ENCODE measurements at places on chromosomes 7 and 10.

GRCh38 chr10:99369126-99369525, 40.0 kb downstream of the CNNM1 start:
- DNase-seq: no peak

DNA sequence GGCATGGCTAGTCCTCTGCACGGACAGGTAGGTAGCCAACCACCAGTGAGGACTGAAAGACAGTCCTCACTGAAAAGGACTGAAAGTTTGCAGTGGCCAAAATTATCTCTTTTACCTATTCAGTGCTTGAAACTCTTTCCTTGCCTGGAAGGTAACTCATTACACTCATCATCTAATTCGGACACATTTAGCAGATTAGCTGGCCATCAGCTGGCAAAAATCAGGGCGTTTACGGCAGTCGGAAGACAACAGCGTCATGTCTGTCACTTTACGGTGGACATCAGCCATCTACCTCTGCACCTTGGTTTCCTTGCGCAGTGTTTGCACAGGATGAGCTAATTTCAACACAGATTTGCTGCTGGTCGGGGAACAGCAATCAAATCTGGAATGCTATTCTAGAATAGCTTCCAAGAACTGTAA, 740 bp downstream of the ANXA7 start:
- DNase-seq: peak; percentile 31

- DNase-seq: no peak
These were observed 33.2 kb upstream of the GIMAP8 start for GRCh38 chr7:150417239-150417638.

GRCh38 chr10:103062854-103063590, 130.1 kb downstream of the NT5C2 start:
- DNase-seq: peak; percentile 30

- no peak for DNase-seq
These were observed 38.8 kb downstream of the GSDME start for GRCh38 chr7:24718431-24718831.

DNA sequence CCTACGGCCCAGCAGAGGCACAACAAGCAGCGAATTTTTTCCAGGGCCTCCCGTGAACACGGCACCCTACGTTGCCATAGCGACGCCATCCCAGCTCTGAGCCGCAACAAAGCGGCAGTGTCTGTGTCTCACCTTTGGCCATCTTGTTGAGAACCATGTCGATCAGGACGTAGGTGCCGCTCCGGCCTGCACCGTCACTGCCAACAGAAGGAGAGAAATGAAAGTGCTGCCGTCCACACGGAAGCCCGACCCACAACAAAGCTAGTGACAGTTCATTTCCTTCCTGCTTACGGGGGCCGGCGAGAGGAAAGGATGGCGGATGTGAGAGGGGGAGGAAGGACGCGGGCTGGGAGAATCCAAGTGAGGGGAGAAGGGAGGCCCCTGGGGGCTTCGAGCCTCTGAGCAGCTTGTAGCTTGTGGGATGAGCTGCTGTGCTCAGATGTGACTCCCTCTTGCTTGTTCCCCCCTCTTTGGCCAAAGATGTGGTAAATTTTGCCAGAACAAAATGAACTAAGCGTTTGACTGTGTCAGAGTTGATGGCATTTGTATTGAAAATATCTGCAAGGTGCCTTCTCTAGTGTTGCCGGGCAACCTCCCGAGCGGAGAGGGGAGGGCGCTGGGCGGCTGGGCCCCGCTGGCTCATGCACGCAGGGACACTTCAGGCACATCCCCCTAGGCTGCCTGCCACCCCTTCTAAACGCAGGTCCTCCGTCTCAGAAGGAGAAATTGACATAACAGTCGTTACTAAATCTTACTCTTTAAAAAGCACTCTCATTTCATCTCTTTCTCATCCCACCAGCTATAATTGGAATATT, 232.2 kb downstream of the DNAJB6 start:
- peak; percentile 41 for DNase-seq

GRCh38 chr10:124106241-124106879, 13.0 kb upstream of the CHST15 start:
- DNase-seq: no peak

DNA sequence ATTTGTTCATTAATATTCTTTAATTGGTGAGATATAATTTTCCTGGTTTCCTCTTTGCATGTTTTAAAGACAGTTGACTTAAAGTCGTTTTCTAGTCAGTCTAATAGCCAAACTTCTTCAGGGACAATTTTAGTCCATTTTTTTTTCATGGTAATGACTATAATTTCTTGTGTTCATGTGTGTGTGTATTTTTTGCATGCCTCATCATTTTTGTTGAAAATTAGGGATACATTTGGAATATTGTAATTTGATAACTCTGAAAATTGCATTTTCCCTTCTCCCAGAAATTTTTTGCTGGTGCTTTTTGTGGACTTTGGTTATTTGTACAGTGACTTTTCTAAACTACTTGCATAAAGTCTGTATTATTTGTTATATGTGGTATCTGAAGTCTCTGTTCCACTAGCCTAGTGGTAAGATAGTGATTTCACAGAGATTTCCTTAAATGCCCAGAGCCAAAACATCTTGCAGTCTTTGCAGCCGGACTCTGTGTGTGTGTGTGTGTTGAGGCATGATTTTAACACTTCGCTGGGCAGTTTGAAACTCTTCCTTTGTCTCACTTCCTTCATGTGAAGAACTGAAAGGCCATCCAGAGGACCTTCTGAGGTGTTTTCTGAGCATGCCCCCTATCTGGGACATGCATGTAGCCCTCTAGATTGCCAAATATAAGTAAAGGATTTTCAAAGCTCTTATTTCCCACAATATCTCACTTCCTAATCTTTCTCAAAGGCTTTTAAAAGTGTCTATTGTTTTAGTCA, 40.9 kb upstream of the ZNF365 start:
- DNase-seq: no peak

DNA sequence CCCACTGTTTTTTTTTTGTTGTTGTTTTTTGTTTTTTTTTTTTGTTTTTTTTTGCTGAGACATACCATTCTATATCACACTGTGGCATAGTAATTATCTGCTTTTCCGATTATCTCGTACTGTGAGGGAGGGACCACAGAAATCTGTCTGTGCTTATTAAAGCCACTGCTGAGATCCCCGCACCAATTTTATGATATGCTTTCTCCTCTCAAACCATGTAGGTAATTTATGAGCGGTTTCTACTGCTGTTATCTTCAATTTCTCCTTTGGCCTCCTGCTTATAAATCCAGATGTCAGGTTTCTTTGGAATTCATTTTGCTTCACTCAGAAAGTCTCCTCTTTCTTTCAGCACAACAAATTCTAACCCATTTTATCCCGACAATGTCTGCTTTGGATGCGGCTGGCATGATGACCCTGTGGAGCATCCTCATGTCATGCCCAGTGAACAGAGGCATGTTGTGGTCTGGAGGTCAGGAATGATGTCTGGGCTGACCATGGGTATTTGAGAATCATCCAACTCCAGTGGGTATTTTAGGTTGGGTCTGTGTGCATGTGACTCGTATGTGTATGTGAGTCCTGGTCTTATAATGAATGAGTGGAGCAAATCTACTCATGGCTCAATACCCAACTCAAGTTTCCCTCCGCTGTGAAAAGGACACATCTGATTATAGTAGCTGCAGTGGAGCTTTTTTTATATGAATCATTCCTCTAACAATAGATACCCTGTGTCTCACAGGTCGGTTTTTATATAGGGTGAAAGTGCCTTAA, 213.4 kb downstream of the GALNT17 start:
- no peak for DNase-seq

GRCh38 chr7:120394595-120394994, 121.6 kb downstream of the KCND2 start:
- no peak for DNase-seq

- no peak for DNase-seq
These were observed 12.3 kb upstream of the MYPN start for GRCh38 chr10:68096913-68097516.

GRCh38 chr7:43658718-43659548, 70.4 kb downstream of the COA1 start:
- DNase-seq: no peak

DNA sequence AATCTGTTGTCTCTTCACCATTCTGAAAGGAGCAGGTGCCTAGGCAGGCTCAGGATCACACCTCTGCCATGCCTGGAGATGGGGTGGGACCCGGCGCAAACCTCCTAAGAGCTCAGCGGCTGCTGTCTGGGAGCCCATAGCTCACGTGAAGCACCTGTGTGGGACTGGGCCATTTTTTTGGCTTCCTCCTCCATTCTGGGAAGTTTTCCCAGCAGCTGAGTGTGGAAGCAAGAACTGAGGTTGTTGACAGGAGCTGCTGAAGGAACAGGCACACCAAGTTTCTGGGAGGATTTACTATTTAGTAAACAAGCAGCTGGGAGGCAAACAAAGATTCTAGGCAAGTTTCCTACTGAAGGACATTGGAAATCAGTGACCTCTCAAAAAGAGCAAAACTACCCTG, 77.3 kb downstream of the FAM13C start:
- DNase-seq: peak; percentile 56

GRCh38 chr10:3787016-3787400, 2.0 kb upstream of the KLF6 start:
- DNase-seq: no peak

DNA sequence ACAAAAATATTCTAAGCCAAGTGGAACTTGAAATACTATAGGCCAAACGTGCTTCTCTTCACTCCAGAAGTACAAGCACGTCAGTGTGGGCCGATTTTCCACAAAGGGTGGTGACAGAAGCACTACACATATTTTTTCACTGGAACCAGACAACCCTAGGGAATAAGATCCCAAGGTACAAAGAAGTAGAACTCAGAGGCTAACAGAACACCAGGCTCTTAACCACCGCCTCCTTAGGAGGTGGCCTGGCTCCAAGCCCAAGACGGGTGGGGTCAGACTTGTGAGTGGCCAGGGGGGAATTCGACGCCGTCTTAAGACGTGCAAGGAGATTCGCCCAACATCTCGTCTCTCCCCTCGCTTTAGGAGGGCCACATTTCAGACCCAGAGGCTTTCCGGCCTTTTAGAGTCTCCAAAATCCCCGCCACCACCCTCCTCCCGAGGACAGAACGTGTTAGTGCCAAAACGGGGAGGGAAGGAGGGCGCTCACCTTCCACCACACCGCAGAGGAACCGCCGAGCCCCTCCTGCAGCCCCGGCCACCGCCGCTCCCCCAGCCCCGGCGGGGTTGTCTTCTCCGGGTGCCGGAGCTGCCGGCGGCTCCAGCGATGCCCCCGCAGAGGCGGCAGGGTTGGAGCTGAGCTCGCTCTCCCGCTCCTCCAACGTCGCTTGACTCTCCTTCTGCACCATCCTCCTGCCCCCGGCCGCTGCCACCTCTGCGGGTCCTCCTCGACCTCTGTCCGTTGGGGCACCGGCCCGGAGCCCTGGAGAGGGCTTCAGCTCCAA, 716 bp downstream of the OGA start:
- DNase-seq: peak; percentile 56

DNA sequence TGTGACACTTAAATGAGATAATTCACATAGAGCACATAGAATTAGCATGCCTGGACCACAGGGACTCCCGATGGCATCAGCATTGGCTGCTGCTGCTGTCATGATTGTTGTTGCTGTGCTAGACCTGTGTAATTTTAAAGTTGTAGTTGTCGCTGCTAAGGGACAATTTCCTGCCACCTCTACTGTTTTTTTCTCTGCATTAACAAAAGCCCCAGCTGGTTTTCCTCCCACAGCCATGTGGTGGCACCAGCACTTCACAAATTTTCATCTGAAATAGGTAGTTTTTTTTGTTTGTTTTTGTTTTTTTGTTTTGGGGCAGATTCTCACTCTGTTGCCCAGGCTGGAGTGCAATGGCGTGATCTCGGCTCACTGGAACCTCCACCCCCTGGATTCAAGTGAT, 25.4 kb upstream of the PRXL2A start:
- DNase-seq: peak; percentile 34

DNA sequence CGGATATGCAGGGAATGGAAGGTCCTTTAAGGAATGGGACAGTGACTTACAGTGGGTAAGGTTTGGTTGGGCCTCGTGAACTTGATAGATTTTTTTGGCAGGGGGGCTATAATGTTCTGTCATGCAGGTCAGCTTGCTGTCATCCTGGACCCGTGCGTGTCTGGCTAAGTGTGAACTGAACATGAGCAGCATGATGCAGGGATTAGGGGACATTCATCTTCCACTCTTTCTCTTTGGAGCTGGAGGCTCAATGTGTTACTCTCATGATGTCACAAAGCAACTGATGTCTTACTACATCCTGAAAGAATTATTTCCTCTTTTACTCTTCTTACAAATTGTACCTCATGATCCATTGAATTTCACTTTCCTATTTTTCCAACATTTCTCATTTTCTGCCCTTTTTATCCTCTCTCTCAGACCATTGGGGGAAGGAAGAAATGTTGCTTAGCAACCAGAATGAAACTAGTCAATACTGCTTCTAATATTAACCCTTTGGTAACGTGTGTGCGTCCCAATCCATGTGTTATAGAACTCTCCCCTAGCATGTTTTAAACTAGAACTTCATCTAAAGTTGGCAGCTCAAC, 549.1 kb downstream of the LRMDA start:
- no peak for DNase-seq

DNA sequence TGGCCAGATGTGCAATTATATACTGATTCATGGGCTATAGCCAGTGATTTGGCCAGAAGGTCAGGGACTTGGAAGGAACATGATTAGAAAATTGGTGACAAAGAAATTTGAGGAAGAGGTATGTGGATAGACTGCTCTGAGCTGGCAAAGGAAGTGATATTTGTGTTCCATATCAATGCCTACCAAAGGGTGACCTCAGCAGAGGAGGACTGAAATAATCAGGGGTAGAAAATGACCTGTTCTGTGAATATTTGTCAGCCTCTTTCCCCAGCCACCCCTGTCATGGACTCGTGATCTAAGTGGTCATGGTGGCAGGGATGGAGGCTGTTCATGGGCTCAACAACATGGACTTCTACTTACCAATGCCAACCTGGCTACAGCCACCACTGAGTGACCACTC, 47.0 kb downstream of the PTPRE start:
- no peak for DNase-seq

DNA sequence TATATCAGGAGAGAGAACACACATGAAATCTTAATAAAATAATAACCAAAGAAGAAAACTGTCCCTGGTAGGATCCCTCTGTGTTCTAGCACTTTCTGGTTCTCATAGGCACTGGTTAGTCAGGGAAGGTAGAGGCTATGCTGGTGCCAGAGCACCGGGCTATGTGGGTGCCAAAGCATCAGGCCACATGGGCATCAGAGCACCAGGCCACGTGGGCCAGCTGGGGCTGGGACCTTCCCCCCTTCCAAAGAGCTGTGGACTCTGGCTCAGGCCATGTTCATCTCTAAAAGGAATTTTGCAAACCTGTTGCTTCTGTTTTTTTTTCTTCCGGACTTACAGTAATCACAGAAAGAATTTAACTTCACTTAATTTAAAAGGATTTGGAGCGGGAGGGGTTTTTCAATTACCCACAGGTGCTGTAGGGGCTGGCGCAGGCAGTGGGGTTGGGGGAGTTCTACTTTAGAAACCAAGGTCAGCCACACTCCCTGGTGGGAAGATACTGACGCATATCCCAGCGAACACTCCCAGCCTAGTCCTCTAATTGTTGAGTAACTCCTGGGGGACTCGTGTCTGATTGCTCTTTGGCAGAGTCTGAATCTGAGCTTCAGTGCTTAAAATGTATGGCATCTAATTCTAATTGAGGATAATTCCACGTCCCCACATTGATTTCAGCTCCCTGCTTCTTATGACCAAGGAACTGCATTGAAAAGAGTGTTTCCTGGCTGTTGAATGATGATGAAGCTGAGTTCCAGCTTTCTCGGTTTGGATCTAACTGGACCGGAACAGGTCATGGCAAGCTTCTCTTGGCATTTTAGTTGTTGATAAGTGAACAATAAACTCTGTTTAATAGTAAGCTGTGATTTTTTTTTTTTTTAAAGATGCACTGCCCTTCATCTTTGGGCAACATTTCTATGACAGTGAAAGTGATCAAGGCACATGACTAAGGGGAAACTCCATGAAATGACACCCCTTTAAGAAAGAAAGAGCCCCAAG, 110.7 kb upstream of the FZD8 start:
- DNase-seq: no peak

- DNase-seq: no peak
These were observed 205.7 kb downstream of the PARD3 start for GRCh38 chr10:34609287-34609940.

All from hippocampal formation (tissue), 2 donors.